ENCODE measurements at places on chromosomes 1 and 21.

DNA sequence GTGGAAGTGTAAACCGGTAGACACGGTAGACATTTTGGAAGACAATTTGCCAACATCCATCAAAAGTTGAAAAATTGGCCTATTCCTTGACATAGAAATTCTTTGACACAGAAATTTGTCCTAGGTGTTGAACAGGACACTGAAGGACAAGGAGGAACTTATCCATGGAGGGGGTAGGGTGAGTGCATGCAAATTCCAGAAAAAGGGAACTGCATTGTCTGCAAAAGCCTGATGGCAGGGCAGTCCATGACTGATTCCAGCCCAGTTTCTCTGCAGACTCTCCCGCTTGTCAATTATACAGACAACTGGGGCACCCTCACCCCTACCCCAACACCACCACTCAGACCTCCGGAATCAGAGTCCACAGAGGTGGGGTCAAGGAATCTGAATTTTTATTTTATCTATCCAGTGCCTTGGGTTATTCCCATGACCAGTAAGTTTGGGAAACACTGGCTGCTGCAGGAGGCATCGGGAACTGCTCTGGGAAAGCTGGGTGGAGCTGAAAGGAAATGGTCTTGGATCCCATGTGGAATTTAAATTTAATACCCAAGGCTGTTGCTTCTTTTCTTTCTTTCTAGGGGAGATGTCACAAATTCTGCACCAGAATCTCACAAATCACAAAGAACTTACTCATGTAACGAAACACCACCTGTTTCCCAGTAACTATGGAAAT, 103.3 kb upstream of the SLC45A1 start:
- no peak overlapping the region for H3K4me3 ChIP-seq
- no peaks in the 10 kb centered on the region for H3K36me3 ChIP-seq
- H3K4me1 ChIP-seq: peaks cover 36% of the 10 kb centered on the region
- H3K27me3 ChIP-seq: peaks cover 71% of the 10 kb centered on the region

- no peaks in the 10 kb centered on the region for H3K36me3 ChIP-seq
- DNase-seq: no peak
- H3K4me3 ChIP-seq: no peak overlapping the region
These were observed 12.1 kb downstream of the LGR6 start for GRCh38 chr1:202205523-202206190.

DNA sequence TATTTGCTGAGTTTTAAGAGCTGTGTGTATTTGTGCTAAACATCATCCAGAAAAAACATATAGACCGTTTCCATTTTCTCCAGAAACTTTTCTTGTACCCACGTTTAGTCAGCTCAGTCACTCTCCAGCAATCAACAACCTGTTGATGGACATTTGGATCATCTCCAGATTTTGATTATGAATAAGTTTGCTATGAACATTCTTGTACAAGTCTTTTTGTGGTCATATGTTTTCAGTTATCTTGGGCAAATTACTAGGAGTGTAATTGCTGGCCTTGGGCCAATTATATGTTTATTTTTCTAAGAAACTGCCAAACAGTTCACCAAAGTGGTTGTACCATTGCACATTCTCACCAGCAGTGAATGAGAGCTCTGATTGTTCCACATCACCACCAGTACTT, 221.8 kb downstream of the CENPF start:
- DNase-seq: no peak
- H3K4me1 ChIP-seq: no peaks in the 10 kb centered on the region
- H3K27me3 ChIP-seq: no peaks in the 10 kb centered on the region
- H3K36me3 ChIP-seq: no peaks in the 10 kb centered on the region

- peaks cover 3% of the 10 kb centered on the region for H3K36me3 ChIP-seq
- no peak overlapping the region for H3K4me3 ChIP-seq
- H3K27me3 ChIP-seq: no peaks in the 10 kb centered on the region
- no peak overlapping the region for H3K27ac ChIP-seq
These were observed 128.9 kb downstream of the HIVEP3 start for GRCh38 chr1:41789661-41790330.

DNA sequence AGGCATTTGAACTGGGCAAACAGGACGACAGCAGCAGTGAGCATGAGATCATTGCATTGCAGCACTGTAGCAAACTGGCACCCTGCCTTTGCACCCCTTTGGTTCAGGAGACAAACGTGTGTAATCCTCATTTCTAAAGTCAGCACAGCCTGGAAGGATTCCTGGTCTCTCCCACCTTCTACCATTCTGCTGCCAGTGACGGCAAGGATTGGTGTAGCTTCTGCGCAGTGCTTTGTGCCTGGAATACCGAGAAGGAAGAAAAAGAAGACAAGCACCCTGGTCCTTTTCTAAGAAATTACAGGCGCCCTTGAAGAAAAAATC, 805.3 kb downstream of the USP25 start:
- no peaks in the 10 kb centered on the region for H3K27me3 ChIP-seq
- no peak overlapping the region for H3K27ac ChIP-seq
- no peak for DNase-seq

DNA sequence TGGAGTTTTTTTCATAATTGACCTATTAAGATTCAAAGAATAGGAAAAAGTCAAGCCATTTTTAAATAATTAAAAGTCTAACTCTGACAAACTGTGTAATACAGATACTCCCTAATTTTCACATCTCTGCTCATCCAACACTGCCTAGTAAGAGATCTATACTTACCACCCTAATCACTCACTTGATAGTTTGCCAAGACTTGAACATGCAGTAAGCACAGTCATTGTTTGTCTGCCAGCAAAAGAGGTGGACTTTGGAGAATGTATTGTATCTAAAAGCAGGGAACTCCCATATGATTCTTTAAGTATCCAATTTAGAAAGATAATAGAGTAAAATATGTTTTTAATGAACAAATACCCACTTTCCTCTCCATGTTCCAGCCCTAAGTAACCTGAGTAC, 15.5 kb downstream of the TMEM59 start:
- no peak overlapping the region for H3K4me3 ChIP-seq
- H3K4me1 ChIP-seq: no peaks in the 10 kb centered on the region
- H3K27ac ChIP-seq: no peak overlapping the region
- no peaks in the 10 kb centered on the region for H3K27me3 ChIP-seq

DNA sequence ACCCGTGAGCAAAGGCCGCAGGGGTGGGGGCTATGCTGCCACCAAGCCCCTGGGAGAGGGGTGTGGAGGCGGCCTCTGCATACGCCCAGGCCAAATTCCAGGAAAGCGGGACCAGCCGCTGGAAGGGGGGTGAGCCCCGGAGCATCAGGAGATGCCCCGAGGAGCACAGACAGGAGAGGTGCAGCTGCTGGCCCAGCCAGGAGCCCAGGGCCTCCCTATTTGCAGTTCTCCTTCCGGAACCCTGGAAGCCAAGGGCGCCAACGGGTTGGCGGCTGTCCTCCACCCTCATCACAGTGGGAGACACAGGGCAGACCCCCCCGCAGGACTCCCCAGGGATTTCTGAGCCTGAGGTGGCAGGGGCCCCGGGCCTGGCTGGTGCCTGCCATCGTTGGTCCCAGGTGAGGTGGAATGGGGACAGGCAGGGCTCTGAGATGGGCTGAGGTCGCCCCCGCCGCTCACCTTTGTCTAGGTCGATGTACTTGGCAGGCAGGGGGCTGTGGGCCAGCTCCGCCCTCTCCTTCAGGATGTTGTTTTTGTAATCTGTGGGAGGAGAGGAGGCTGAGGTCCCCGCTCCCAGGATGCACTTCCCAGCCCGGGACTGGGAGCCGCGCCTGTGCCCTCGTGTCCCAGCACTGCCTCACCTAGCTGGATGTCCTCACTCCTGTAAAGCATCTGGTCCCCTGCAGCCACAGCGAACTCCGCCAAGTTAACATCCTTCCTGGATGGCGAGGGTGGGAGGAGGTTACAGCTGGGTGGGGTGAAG, 4.4 kb upstream of the DVL1 start:
- H3K4me3 ChIP-seq: no peak overlapping the region
- H3K36me3 ChIP-seq: no peaks in the 10 kb centered on the region
- no peak overlapping the region for H3K27ac ChIP-seq

- no peak for DNase-seq
- no peak overlapping the region for H3K4me3 ChIP-seq
- H3K36me3 ChIP-seq: no peaks in the 10 kb centered on the region
- no peaks in the 10 kb centered on the region for H3K27me3 ChIP-seq
- no peak overlapping the region for H3K27ac ChIP-seq
These were observed 11.3 kb downstream of the NBPF3 start for GRCh38 chr1:21451212-21451611.

- H3K27me3 ChIP-seq: peaks cover 4% of the 10 kb centered on the region
- no peak for DNase-seq
- no peaks in the 10 kb centered on the region for H3K36me3 ChIP-seq
- H3K27ac ChIP-seq: no peak overlapping the region
- peaks cover 2% of the 10 kb centered on the region for H3K4me1 ChIP-seq
These were observed 29.4 kb upstream of the B3GALNT2 start for GRCh38 chr1:235533476-235534168.

- H3K27me3 ChIP-seq: peaks cover 23% of the 10 kb centered on the region
- H3K27ac ChIP-seq: no peak overlapping the region
- peaks cover 23% of the 10 kb centered on the region for H3K4me1 ChIP-seq
- H3K4me3 ChIP-seq: no peak overlapping the region
- H3K36me3 ChIP-seq: no peaks in the 10 kb centered on the region
- DNase-seq: peak; percentile 34
These were observed 2.2 kb downstream of the TCEA3 start for GRCh38 chr1:23422241-23422877.

DNA sequence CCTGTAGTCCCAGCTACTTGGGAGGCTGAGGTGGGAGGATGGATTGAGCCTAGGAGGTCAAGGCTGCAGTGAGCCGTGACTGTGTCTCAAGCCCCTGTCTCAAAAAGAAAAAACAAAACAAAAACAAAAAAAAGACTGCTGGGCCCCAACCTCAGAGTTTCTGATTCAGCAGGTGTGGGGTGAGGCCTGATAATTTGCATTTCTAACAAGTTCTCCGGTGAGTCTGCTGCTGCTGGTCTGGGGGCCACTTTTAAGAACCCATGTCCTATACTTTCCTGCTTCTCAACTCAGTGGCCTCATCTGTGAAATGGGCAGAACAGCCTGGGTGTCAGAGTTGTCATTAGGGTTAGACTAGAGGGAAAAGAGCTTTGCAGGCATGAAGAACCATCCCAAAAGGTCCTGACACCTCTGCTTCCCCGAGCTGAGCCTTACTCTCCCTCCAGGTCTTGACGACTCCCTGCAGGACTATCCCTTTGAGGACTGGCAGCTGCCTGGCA, 2.8 kb downstream of the CNKSR1 start:
- no peak overlapping the region for H3K27ac ChIP-seq
- H3K4me3 ChIP-seq: no peak overlapping the region
- no peaks in the 10 kb centered on the region for H3K27me3 ChIP-seq
- DNase-seq: no peak
- peaks cover 5% of the 10 kb centered on the region for H3K4me1 ChIP-seq

DNA sequence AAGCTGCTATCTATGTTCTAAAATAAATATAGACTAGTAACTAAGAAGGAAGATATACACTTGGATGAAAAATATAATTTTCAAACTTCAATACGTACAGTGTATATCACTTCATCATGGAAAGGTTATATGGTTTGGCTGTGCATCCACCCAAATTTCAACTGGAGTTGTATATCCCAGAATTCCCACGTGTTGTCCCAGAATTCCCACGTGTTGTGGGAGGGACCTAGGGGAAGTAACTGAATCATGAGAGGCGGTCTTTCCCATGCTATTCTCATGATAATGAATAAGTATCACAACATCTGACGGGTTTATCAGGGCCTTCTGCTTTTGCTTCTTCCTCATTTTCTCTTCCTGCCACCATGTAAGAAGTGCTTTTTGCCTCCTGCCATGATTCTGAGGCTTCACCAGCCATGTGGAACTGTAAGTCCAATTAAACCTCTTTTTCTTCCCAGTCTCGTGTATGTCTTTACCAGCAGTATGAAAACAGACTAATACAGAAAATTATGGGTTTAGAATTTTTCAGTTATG, 10.7 kb downstream of the NEGR1 start:
- no peaks in the 10 kb centered on the region for H3K36me3 ChIP-seq
- no peak overlapping the region for H3K4me3 ChIP-seq
- DNase-seq: no peak
- no peaks in the 10 kb centered on the region for H3K4me1 ChIP-seq
- peaks cover 2% of the 10 kb centered on the region for H3K27me3 ChIP-seq

- H3K27me3 ChIP-seq: no peaks in the 10 kb centered on the region
- H3K27ac ChIP-seq: no peak overlapping the region
- H3K4me1 ChIP-seq: peaks cover 2% of the 10 kb centered on the region
These were observed 39.6 kb upstream of the ENAH start for GRCh38 chr1:225692517-225692879.

- no peaks in the 10 kb centered on the region for H3K4me1 ChIP-seq
- no peak overlapping the region for H3K4me3 ChIP-seq
- H3K27me3 ChIP-seq: no peaks in the 10 kb centered on the region
These were observed 371.8 kb downstream of the PBX1 start for GRCh38 chr1:164930833-164931232.

DNA sequence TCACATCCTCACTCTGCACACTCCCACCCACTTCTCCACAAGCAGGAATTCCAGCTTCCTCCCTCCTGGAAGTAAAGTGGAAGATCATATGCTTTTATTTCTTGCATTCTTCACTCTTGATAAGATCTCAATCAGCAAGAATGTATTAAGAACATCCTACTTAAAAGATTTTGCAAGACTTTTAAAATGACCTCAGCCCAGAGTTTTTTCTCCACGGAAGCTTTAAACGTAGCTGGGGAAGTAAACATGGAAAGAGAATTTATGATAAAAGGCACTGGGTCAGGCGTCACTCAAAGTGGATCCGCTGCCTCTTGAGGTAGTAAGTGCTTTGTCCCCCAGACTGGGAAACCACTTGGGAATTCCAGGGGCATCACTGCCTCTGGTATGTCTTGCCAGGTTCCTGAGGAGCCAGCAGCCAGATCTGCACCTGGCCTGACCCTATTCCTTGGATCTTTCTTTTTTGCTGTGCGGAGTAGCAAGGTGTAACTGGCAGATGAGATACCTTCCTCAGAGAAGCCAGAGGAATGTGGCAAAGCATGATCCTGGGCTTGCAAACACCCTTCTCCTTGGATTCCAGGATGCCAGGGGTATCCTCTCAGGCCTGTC, 33.9 kb downstream of the CDK18 start:
- peaks cover 26% of the 10 kb centered on the region for H3K27me3 ChIP-seq
- no peak for DNase-seq
- no peaks in the 10 kb centered on the region for H3K36me3 ChIP-seq
- no peak overlapping the region for H3K27ac ChIP-seq

DNA sequence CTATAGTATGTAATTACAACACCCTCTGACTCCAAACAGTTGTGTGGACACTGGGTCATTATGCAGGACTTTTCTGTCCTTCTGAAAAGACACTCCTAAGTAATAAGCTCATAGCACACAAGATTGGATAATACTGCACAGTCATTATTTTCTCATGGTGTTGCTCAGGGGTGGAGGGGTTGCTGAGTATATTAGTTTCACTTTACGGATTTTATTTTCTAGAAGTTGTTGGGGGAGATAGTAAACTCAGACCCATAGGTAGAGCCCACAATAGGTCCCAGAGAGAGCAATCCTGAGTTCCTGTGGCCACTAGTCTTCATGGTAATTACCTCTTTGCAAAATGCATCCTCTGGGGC, 53.4 kb downstream of the DUSP10 start:
- H3K27ac ChIP-seq: peak overlapping the region; percentile 57
- peaks cover 1% of the 10 kb centered on the region for H3K36me3 ChIP-seq
- no peaks in the 10 kb centered on the region for H3K27me3 ChIP-seq
- H3K4me1 ChIP-seq: peaks cover 24% of the 10 kb centered on the region
